Memory B cell (primary cell): ENCODE measurements at places on chromosomes 13 and 19.

DNA sequence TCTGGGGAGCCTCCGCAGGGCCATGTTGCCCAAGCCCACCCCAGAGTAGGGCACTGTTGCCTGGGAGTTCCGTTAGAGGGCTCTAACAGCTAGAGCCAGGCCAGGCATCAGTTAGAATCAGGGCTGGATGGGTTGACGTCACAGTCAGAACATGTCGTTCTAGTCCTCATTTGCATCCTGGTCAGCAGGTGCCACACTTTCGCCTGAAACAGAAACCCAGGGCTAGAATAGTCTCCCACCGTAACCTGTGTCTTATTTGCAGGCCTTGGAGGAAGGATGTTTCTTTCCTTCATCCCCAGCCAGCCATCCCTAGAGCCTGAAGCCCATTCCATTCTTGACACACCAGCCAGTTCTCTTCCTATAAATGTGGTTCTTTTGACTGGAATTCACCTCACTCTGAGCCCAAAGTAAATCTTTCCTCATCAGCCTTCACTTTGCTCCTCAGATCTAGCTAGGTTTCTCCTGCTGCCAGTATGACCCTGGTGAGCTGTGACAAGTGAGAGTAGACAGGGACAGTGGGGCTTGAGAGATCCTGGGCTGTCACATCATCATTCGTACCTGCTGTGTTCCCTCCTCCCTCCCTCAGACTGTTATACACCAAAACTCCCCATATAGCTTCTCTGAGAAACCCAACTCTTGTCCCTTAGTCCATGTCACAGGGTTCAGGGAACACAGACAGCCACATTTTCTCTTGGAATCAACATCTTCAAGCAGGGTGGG is 12.2 kb upstream of the CCDC97 start:
- peak; percentile 63 for DNase-seq

DNA sequence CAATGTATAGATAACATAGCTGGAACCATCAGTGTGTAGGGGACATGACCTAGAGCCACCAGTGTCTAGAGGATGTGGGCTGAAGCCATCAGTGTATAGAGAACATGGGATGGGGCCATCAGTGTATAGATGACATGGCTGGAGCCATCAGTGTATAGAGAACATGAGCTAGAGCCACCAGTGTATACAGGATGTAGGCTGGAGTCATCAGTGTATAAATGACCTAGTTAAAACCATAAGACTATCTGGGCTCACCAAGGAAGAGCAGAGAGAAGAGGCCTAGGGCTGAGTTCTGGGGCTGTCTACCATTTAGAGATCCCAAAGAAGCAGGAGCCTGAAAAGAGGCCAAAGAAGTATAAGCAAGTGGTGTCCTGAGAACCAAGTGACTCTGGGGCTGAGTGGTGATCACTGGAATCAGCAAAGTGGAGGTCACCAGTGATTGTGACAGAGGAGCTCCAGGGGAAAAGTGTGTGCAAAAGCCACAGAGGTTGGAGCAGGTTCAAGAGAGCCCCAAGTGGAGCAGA is 41.0 kb downstream of the RFX2 start:
- no peak for DNase-seq

- no peak for DNase-seq
These were observed 6.8 kb downstream of the ELL start for GRCh38 chr19:18514800-18515682.

GRCh38 chr13:50707628-50708027 is 135.9 kb downstream of the DLEU7 start:
- DNase-seq, result no peak

DNA sequence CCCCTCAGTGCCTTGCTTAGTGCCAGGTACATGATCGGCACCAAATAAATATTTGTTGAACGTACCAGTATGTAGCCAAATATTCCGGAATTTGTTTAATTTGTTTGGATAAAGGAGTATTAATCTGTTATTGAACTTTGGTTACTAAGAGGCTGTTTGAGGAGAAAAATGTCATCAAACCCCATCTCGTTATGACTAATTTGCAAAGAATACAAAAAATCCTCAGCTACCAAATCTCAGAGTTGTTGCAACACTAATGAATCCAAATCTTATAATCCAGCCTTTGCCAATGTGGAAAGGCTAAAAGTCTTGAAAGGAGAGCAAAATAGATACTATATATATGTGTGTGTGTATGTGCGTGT is 79.5 kb downstream of the KLF5 start:
- no peak for DNase-seq

- DNase-seq, result no peak
These were observed 7.2 kb downstream of the KRTDAP start for GRCh38 chr19:35483089-35483488.
